ENCODE measurements at places on chromosomes 4 and X. TPM values are rescaled to one million over a fixed set of nuclear protein-coding genes. Genes with fewer than 3 reads are reported as not detected.

GPR119 gene
- total RNA-seq: not detected

CT45A3 gene
- total RNA-seq: 205 TPM

TIMM8A gene
- 6.6 TPM for total RNA-seq

MAGEB17 gene
- not detected for total RNA-seq

FAM9B gene
- total RNA-seq: 0.32 TPM

IL13RA1 gene
- total RNA-seq: 9.0 TPM

PRKG2 gene
- 0.64 TPM for total RNA-seq

NOX1 gene
- total RNA-seq: not detected

GDPD2 gene
- not detected for total RNA-seq

HSFX4 gene
- total RNA-seq: not detected

ADGRG4 gene
- total RNA-seq: not detected

HPGDS gene
- not detected for total RNA-seq

BMX gene
- 2.1 TPM for total RNA-seq

SLC7A11 gene
- total RNA-seq: 34.1 TPM

HTN1 gene
- not detected for total RNA-seq

MAGEB6 gene
- 0.29 TPM for total RNA-seq

VCX gene
- total RNA-seq: 20.5 TPM

TRPC3 gene
- total RNA-seq: 1.4 TPM

BTK gene
- total RNA-seq: not detected

GAGE12E gene
- 13.1 TPM for total RNA-seq

CLIC2 gene
- not detected for total RNA-seq

Measured in A375 (cell line).